Fibroblast of the aortic adventitia (primary cell): ENCODE measurements at places on chromosomes 2 and 18. TPM values are rescaled to one million over a fixed set of nuclear protein-coding genes. Genes with fewer than 3 reads are reported as not detected.

Gene MC4R
- not detected in 2 replicates for total RNA-seq

Gene SCYGR1
- total RNA-seq = not detected in 2 replicates

Gene CD8B2
- total RNA-seq = not detected in 2 replicates

Gene GKN1
- total RNA-seq = not detected in 2 replicates

Gene DYSF
- 0.18 and 1.2 TPM in 2 replicates for total RNA-seq

Gene GRHL1
- 1.3 TPM in 1 of 2 replicates, not detected in the other for total RNA-seq

Gene FAM117B
- total RNA-seq = 4.7 and 5.5 TPM in 2 replicates

Gene ANKRD30BL
- 0.16 TPM in 1 of 2 replicates, not detected in the other for total RNA-seq

Gene POTEC
- under 0.01 TPM in 1 of 2 replicates, not detected in the other for total RNA-seq

Gene DNAH7
- 2.6 and 2.7 TPM in 2 replicates for total RNA-seq

Gene RAPGEF4
- total RNA-seq = 1.3 and 54.4 TPM in 2 replicates

Gene PRKAG3
- total RNA-seq = 0.18 and 0.41 TPM in 2 replicates

Gene GAL3ST2
- total RNA-seq = 0.25 TPM in 1 of 2 replicates, not detected in the other

Gene GALNT5
- total RNA-seq = 11.4 and 38.3 TPM in 2 replicates

Gene LRRTM1
- 0.09 TPM in 1 of 2 replicates, not detected in the other for total RNA-seq
